ENCODE measurements at places on chromosomes 6 and 20.

DNA sequence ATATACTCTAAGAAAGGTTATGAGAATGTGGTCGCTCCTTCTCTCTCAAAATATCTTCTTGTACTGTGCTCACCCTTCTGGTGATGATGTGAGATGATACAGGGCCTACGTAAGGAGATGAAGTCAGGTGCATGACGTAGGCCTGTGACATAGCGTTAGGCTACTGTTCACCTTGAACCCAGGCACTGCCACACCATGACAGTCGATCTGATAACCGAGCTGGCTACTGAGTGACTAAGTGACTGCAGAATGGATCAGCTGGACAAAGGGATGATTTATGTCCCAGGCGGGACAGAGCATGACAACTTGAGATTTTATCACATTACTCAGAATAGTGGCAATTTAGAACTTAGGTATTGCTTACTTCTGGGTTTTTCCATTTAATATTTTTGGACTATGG, 11.2 kb downstream of the SLC24A3 start:
- no peak for DNase-seq

- no peak for DNase-seq
Observed at GRCh38 chr20:3686867-3687321, 5.1 kb upstream of the ADAM33 start.

- DNase-seq, result peak; percentile 44
Observed at GRCh38 chr6:51283723-51284355, 465.2 kb downstream of the TFAP2B start.

DNA sequence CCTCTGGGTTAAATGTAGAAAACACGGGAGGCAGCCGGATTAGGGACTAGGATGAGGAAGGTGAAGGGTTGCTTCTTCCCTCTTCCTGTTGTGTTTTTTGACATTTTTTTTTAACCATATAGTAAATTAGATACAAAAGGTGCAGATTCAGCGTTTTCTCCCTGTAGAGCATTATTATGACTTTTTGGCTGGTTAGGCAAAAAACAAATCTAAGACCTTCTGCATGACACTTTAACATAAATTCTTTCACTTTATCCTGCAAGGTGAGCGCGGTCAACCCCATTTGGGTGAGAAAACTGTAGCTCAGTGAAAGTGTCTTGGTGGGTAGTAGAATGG, 1.3 kb downstream of the SLC16A10 start:
- DNase-seq, result no peak

DNA sequence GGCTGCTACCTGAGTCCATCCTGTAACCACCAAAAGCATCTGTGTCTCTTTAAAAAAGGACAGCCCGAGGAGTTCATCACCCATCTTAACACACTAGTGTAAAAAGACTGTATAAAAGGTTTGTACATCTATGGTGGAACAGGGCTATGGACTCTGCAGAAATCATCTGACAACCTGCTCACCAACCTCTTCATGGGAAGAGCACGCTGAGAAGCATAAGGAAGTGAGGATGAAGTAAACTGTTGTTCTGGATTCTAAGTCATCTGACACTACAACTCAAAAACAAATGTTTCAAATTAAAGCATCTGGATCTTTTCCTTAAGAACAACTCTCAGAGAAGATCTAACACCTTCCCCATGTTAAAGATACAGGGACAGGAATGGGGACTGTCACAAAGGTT, 5.4 kb downstream of the IFNGR1 start:
- DNase-seq, result peak; percentile 19

DNA sequence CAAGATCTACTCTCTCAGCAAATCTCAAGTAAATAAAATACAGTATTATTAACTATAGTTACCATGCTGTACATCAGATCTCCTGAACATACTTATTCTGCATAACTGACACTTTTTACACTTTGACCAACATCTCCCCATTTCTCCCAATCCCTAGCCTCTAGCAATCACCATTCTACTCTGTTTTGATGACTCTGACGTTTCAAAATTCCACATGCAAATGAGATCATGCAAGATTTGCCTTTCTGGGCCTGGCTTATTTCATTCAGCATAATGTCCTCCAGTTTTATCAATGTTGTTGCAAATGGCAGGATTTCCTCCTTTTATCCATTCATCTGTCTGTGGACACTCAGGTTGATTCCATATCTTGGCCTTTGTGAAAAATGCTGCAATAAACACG, 266.3 kb downstream of the RFPL4B start:
- no peak for DNase-seq

- DNase-seq, result no peak
Observed at GRCh38 chr6:137970368-137970767, 103.3 kb downstream of the TNFAIP3 start.

DNA sequence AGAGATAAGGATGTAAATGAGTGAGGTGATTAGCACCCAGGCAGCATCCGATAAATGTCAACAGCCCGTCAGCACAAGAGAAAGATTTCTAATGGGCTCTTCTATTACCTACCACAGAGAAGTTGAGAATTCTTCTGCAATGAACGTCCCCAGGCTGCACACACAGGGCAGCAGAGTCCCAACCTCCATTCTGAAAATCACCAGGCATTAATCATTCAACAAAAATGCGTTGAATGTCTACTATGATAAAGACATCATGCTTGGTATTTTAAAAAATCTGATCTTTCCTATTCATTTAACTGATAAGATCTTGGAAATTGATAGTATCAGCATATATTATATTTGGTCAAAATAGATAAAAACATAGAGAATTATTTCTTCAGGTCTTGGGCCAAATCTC, 59.5 kb upstream of the VGLL2 start:
- DNase-seq, result no peak

- no peak for DNase-seq
Observed at GRCh38 chr6:80528115-80528514, 421.6 kb downstream of the BCKDHB start.

GRCh38 chr6:158312672-158313397, 570 bp downstream of the TULP4 start:
- no peak for DNase-seq
